Urinary bladder (tissue), 4 donors: ENCODE measurements at places on chromosomes 5 and 9. TPM values are rescaled to one million over a fixed set of nuclear protein-coding genes. Genes with fewer than 3 reads are reported as not detected.

DNA sequence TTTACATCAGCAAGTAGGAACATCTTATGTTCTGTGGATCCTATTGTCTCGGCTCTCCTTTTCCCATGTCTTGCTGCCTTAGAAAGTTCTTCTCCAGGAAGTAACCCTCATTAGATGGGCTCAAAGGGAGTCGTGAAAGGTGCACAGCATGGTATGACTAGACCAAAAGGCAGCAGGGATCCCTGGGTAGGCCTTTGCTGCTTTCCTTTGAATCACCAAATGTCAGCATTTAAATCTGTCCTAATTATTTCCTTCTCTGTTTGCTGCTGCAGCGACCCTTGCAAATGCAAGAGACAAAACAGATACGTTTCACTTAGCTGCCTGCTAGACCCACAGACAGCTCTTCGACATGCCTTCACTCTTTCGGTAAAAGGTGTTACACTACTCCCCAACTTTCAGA is 218.4 kb downstream of the ACTL7B start:
- no peak for DNase-seq

GRCh38 chr9:113356686-113357292 is 7.4 kb downstream of the BSPRY start:
- no peak for DNase-seq

- no peak for DNase-seq
Observed at GRCh38 chr5:129609710-129610109, 138.2 kb upstream of the MINAR2 start.

DNA sequence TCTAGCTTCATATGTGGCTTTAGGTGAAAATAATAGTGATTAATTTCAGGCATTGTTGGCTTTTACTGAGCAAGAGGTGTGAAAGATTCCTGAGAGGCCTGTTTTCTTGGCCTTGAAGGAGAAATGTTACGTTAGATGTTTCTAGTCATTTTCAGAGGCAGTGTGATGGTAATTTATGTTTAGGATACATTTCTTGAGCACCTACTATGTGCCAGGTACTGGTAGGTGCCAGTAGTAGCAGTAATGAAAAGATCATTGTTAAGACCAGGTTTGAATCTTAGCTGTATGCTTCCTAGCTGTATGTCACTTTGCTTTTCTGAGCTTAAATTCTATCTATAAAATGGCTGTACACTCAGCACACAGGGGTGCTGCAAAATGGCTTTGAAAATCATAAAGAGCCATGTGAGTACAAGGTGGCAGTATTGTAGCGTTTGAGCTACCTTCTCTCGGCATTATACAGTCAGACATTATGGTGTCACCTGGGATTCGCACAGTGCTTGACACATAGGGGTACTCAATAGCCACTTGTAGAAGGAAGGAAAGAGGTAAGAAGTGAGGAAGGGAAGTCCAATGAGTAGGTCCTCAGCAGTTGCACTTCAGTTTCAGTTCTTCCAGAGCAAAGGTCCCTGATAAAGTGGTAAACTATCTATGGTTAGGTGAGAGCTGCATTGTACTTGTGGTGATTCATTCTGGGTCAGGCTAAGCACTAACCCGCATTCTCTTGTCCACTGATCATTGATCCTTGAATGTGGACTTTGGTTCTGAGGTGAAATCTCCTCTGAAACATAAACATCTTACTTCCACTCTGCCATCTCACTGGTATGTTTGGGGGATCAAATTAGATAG is 166.5 kb upstream of the NR3C1 start:
- no peak for DNase-seq

RFESD gene
- 7.6 TPM for total RNA-seq
